ENCODE measurements at places on chromosomes 1 and 21.

DNA sequence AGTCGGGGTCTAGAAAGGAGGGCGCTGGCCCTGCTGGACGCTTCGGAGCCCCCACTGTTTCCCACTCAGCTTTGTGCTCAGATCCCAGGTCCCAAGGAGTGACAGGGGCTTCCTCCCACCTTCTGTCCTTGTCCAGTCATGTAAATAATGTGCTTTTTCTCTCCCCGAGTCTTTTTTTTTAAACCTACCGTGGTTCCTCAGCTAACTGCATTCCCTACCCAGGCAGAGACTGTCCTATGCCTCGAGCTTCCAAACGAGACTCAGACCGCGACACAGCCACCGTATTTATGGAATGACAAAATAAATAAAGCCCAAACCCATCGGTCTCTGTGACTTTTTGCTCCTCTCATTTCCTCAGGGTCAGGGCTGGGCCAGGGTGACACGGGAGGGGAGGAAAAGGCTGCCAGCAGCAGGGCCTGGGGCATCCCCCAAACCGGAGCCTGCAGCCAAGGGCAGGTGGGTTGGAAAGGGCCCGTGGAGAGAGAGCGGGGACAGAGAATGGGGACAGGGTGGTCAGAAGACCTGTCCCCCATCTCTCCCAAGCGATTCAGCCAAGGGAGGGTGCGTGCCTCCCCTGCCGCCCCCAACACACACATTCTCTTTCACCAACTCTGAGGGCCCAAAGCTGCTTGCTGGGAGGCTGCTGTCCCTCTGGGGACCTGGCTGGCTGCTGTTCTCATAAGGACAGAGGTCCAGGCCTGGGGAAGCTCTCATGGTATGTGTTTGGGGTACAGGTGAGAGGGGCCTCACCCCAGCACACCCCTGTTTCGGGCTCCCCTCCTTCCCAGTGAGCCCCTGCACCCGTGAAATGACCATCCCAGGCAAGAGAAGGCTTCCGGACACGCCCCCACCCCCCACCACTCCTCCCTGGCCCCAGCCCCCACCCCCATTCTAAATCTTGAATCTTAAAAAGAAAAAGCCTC is 55.4 kb downstream of the KCNAB2 start:
- no peak for DNase-seq

- DNase-seq = no peak
These were observed 23.6 kb upstream of the TRIM67 start for GRCh38 chr1:231138236-231138635.

- no peak for DNase-seq
These were observed 25.5 kb upstream of the CAP1 start for GRCh38 chr1:40014812-40015594.

- no peak for DNase-seq
These were observed 148.0 kb downstream of the HHAT start for GRCh38 chr1:210476730-210477129.

DNA sequence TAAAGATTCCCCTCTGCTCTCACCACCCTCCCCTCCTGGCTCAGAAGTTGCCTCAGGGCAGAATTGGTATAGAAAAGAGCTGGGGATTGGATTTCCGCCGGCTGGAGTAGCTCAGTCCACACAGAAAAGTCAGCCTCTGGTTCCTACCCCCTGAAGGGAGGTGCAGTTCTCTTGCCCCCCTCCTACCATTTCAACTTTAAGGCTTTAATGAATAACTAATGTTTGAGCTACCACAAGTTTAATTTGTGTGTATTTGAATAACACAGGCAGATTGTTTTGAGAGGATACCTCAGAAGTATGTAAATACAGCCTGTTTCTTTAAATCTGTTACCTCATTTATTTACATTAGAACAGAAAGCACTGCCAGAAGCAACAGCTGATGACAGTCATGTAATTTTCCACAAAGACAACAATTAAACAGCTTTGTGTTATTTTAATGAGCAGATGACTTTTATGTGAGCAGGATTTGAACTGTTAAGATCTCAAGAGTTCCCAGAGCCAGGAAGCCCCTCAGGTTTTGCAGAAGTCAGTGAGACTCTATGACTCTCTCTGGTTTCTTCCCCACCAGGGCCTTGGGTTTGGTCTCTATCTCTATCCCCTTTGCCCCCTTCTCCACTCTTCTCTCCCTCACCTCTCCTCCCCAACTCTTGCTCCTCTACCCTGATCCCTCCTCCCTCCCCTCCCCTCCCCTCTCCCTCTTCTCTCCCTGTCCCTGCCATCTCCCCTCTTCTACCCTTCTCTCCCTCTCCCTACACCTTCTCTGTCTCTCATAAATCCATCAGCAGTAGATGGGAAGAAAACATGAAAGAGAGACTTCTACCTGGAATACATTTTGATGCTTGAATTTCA is 26.3 kb downstream of the DUSP10 start:
- DNase-seq = peak; percentile 89

GRCh38 chr1:184392067-184392466 is 5.2 kb downstream of the C1orf21 start:
- DNase-seq = no peak

- DNase-seq = no peak
These were observed 65.7 kb downstream of the LACTBL1 start for GRCh38 chr1:22906968-22907367.

- DNase-seq = peak; percentile 67
These were observed 14.8 kb upstream of the CDCP2 start for GRCh38 chr1:54167422-54168139.

- no peak for DNase-seq
These were observed 94.5 kb upstream of the ARTN start for GRCh38 chr1:43839056-43839455.

GRCh38 chr21:28454564-28455252 is 538.0 kb downstream of the LTN1 start:
- no peak for DNase-seq

GRCh38 chr1:18166929-18167328 is 59.3 kb downstream of the IGSF21 start:
- DNase-seq = no peak

- no peak for DNase-seq
These were observed 97.0 kb downstream of the PLD5 start for GRCh38 chr1:242427519-242427918.

DNA sequence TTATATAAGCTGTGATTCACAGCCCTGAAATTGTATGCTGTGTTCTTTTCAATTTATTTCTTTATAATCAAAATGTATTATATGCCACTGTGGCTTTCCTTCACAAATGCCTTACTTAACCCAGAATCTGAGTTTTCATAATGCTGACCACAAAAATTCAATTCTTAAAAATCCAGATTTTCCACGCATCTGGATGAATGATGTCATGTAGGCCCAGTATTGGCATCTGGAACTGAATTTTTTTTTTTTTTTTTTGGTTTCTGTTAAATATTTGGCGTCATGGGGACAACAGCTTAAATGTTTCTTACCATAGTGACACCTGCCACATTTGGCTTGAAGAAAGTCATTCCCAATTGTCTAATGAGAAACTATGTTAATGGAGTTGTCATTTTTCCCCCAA is 296.8 kb downstream of the TM2D1 start:
- DNase-seq = no peak

DNA sequence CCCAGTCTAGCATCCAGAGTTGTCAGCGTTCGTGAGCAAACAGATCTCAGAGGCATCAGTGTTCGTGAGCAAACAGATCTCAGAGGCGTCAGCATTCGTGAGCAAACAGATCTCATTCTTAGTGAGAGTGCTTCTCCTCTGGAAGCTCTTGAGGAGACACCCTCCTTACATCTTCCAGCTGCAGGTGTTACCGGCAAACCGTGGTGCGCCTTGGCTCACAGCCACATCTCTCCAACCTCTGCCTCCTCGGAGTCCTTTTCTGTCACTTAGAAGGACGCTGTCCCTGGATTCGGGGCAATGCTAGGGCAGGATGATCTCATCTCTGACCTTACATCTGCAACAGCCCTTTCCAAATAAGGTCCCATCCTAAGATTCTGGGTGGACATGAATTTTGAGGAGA is 14.6 kb upstream of the UMODL1 start:
- no peak for DNase-seq

- no peak for DNase-seq
These were observed 68.5 kb downstream of the OBSCN start for GRCh38 chr1:228276174-228276831.

DNA sequence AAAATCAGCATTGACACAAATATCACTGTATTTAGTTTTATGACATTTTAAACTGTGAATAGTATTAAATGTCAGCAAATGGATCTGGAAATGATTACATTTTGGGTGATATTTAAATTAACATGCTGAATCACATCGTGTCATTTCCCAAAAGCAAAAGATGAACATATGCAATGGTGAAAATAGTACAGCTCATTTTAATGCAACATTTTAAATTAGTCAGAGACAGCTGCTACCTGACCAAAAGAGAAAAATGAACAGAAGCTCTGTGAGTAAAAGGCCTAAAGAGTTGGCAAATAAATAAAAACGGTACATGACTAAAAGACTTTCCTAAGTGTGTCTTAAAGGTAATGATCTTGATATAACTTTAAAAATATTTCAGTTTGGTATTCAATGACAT is 86.0 kb upstream of the GNG4 start:
- no peak for DNase-seq

DNA sequence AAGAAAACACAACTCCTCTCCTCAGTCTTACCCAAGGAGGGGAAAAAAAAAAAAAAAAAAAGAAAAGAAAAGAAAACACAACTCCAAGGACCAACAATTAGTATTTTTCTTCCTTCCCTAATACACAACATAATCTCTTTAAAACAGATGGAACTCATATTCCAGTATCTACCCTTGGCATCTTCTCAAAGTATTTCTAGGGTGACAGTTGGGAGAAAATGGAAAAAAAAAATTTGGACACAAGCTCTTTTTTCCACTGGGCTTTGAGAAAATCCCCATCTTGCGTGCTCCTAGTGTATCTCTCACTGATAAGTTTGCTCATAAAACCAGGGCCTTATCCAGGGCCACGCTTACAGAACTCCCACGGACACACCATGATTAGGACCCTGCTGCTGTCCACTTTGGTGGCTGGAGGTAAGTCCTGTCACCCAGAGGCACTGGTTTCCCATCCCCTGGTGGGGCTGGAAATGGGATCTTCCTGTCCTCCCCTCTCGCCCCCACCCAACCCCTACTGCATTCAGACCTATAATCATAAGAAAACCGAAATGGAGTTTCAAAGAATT is at the start of gene CELA2B:
TSS of gene CELA2B (plus strand) at position 353 of the 563 bp plus-strand sequence. CDS start at position 375, 22 bp downstream.
- no peak for DNase-seq

DNA sequence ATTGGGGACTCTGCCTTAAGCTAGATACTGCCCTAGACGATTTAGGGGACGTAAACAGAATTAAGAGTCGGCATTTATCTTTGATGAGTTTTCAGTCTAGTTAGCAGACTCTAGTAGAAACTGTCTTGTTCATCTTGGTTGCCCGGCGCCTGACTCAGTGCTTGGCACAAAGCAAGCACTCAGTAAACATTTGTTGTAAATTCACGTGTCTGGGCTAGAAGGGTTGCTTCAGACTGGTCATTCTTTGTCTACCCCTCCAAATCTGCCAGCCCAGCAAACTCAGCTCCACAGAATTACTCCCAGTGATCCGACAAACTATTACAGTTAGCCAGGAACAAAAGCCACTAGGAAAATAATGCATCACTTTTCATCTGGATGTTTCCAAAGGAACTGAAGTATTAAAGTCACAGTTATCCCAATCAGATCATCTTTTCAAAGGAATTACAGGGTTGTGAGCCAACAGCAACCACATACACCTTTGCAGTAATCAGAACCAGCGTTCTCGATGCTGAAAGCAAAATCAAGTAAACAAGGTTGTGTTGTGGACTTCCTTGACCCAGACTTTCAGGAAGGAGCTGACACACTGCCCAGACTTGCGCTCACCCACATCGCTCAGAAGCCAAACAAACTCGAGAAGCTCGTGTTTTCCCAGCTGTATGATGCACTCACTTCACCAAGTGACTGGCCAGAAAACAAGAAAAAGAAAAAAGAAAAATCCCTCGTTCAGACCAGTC is 66.5 kb upstream of the GADD45A start:
- no peak for DNase-seq

DNA sequence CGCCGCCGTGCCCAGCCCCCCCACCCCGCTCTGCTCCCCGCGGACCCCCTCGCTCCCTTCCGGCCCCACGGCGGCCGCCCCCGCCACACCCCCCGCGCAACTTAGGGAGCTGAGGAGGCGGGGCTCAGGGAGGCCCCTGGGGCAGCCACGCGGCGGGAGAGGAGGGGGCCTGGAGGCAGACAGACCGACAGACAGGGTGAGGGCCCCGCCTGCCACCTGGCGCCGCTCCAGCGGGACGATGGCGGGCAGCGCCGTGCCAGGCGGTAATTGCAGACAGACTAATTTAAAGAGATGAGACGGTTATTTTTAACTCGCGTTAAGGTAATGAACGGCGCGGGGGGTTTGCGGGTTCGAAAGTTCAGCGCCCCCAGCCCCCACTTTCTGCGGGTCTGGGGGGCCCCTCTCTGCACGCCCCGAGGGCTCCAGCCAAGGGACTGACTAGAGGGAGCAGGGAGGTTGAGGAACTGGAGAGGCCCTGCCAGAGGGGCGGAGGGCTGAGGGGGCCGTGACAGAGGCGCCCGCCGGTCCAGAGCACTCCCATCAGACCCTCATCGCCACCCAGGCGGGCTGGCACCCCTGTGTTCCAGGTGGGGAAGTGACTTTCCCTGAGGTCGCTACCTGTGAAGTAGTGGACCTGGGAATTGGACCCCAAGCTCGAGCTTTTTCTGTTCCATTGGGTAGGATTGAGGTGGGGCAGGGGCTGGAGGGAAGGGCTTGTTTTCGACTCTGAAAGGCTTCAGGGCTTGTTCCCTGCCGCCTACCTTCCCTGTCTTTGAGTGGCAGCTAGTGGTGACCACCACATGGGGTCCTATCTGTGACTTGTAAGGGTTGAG is 5.4 kb downstream of the FOXO6 start:
- DNase-seq = no peak

DNA sequence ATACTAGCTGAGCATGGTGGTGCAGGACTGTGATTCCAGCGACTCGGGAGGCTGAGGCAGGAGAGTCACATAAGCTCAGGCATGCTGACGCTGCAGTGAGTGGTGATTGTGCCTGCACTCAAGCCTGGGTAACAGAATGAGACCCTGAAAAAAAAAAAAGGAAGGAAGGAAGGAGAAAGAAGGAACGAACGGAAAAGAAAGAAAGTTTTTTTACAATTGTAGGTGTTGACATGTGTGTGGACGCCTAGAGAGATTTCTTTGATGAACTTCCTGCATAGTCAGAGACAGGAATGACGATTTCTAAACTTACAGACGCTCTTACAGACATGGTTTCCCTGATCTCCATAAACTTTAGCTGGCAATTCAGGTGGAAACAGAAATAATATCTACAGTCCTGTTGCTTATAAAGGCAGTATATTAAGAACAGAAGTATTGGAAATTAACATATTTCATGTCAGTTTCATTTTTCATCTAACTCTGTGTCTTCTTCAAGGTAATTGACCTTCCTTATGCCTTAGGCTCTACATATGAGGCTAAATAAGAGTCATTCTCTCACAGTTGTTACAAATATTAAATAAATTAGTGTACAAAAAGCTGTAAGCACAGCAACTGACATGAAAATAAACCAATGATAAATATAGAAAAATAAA is 4.1 kb downstream of the SAMSN1 start:
- DNase-seq = no peak

DNA sequence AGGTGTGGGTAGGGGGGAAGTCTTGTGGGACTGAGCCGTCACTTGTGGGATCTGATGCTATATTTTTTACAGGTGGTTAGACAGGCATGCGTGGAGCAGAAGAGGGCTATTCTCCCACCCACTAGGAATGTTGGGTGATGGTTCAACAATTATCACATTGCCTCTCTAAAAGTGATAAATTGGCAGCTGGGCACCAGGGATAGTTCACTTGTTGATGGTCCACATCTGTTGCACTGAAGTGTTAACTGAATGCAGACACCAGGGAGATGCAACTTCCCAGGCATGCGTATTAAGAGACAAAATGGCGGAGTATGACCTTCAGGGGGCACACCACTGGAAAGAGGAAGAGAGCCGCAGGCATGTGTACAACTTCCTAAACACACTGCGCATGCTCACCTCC is 193.3 kb upstream of the TNR start:
- DNase-seq = no peak
